ENCODE measurements at places on chromosomes 1 and 21.

DNA sequence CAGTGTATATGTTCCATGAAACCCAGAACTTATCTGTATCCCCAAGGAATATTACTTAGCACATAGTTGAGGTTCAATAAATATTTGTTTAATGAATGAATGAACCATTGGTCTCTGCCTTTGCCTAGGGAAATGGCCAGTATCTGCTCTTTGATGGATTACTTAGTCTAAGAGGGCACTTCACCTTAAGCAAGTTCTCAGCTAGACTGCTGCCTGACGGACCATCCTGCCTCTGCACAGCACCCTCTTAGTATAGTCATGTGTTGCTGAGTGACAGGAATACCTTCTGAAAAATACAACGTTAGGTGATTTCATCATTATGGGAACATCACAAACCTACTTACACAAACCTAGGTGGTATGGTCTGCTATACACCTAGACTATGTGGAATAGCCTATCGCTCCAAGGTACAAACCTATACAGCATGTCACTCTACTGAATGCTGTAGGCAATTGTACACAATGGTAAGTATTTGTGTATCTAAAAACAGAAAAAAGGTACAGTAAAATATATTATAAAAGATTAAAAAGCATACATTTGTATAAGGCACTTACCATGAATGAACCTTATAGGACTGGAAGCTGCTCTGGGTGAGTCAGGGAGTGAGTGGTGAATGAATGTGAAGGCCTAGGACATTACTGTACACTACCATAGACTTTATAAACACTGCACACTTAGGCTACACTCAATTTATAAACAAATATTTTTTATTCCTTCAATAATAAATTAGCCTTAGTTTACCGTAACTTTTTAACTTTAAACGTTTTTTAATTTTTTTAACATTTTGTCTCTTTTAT lies 83.7 kb upstream of the LRRC8D start:
- H3K27me3 ChIP-seq, result no peaks in the 10 kb centered on the region
- H3K4me1 ChIP-seq, result no peaks in the 10 kb centered on the region
- H3K36me3 ChIP-seq, result no peaks in the 10 kb centered on the region
- no peak overlapping the region for H3K4me3 ChIP-seq
- no peak overlapping the region for H3K27ac ChIP-seq
- DNase-seq, result no peak

GRCh38 chr1:83053446-83053845 lies 945.5 kb downstream of the TTLL7 start:
- H3K4me3 ChIP-seq, result no peak overlapping the region
- no peaks in the 10 kb centered on the region for H3K36me3 ChIP-seq
- H3K27ac ChIP-seq, result no peak overlapping the region
- H3K27me3 ChIP-seq, result no peaks in the 10 kb centered on the region

DNA sequence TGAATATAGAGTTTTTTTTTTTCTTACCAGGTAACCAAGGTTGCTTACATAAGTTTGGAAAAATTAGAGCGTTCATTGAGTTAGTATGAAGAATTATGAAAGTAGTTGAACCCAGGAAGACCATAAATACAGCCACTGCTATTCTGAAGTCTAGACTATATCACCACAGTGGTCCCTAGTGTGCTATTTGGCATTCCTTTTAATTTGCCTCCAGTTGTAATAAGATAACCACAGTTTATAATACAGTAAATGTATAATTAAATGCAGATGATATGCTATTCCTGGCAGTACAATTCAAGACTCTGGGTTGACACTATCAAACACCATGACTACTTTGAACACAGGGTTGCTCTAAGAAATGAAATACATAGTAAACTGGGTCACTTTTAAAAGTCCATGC lies 270.5 kb downstream of the BRINP2 start:
- no peaks in the 10 kb centered on the region for H3K27me3 ChIP-seq
- no peaks in the 10 kb centered on the region for H3K4me1 ChIP-seq
- no peak for DNase-seq
- H3K27ac ChIP-seq, result no peak overlapping the region
- H3K4me3 ChIP-seq, result no peak overlapping the region
- H3K36me3 ChIP-seq, result no peaks in the 10 kb centered on the region

GRCh38 chr21:46391773-46392172 lies 66.9 kb upstream of the DIP2A start:
- no peak overlapping the region for H3K4me3 ChIP-seq
- no peak for DNase-seq
- H3K4me1 ChIP-seq, result no peaks in the 10 kb centered on the region
- H3K27me3 ChIP-seq, result no peaks in the 10 kb centered on the region
- no peak overlapping the region for H3K27ac ChIP-seq

DNA sequence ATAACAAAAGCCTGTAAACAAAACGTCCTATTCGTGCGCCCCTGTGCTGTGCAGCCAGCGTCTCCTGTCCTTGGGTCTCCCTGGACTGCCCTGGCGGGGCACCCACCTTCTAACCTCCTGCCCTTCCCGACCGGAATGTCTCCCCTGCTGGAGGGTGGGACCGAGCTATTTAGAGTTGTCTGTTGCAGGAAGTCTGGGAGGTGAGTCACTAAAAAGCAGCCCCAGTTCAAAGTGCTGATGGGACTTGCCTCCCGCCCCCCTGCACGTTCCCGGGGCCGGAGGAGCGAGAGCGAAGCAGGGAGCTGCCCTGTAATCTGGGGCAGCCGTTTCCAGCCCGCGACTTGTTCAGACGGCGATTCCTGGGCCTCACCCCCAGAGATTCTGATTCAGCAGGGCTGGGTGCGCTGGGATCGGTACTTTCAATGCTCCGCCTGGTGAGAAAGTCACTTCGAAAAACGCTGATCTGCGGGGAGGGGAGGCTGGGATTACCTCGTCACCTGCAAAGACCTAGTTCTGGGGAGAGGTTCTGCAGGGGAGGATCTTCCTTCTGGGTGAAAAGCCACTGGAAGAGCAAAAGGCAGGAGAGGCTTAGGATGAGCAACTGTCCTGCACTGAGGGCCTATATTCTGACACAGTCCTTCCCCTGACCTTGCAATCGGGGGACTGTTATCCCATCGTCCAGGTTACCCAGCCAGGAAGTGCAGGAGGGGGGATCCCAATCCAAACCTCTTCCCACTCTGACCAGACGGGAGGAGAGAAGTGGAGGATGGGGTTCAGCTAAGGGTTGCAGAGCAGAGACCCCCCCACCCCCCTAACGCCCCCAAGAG lies 1.2 kb upstream of the DHRS3 start:
- peaks cover 52% of the 10 kb centered on the region for H3K27me3 ChIP-seq
- H3K36me3 ChIP-seq, result no peaks in the 10 kb centered on the region
- no peak for DNase-seq
- H3K27ac ChIP-seq, result peak overlapping the region; percentile 91

GRCh38 chr1:41914516-41914915 lies 4.2 kb downstream of the HIVEP3 start:
- no peak for DNase-seq
- H3K27ac ChIP-seq, result no peak overlapping the region
- peaks cover 44% of the 10 kb centered on the region for H3K4me1 ChIP-seq

GRCh38 chr1:94382201-94382600 lies 36.0 kb upstream of the ABCD3 start:
- peaks cover 24% of the 10 kb centered on the region for H3K4me1 ChIP-seq
- no peak overlapping the region for H3K4me3 ChIP-seq
- H3K27me3 ChIP-seq, result no peaks in the 10 kb centered on the region
- no peaks in the 10 kb centered on the region for H3K36me3 ChIP-seq
- DNase-seq, result peak; percentile 66
- peak overlapping the region; percentile 78 for H3K27ac ChIP-seq

DNA sequence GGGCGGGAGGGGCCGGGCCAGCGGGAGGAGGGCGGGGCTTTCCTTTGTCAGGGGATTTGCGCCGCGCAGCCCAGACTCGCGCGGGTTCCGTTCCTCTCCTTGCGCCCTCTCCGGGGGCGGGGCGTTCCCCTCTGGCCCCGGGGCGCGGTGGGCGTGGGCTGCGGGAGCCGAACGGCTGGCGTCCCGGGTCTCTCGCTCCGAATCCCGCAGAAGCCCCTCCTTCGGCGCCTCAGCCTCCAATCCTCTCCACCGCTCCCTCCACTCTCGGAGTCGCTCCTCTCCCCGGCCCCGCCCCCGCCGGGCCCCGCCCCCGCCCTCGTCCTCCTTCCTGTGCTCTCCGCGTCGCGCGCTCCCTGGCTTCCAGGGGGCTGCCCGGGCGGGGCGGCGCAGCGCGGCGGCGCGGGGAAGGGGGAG lies 82.8 kb upstream of the BMP8A start:
- peak overlapping the region; percentile 62 for H3K4me3 ChIP-seq
- peaks cover 7% of the 10 kb centered on the region for H3K36me3 ChIP-seq
- H3K4me1 ChIP-seq, result peaks cover 19% of the 10 kb centered on the region
- peak; percentile 93 for DNase-seq

GRCh38 chr1:234607109-234608024 lies 2.6 kb downstream of the IRF2BP2 start:
- H3K4me3 ChIP-seq, result peak overlapping the region; percentile 78
- H3K36me3 ChIP-seq, result peaks cover 5% of the 10 kb centered on the region
- DNase-seq, result no peak
- peak overlapping the region; percentile 99 for H3K27ac ChIP-seq
- H3K4me1 ChIP-seq, result peaks cover 54% of the 10 kb centered on the region

GRCh38 chr1:241240069-241240468 lies 116.9 kb downstream of the RGS7 start:
- H3K4me3 ChIP-seq, result no peak overlapping the region
- H3K36me3 ChIP-seq, result no peaks in the 10 kb centered on the region
- H3K27me3 ChIP-seq, result no peaks in the 10 kb centered on the region
- no peak for DNase-seq
- no peaks in the 10 kb centered on the region for H3K4me1 ChIP-seq

DNA sequence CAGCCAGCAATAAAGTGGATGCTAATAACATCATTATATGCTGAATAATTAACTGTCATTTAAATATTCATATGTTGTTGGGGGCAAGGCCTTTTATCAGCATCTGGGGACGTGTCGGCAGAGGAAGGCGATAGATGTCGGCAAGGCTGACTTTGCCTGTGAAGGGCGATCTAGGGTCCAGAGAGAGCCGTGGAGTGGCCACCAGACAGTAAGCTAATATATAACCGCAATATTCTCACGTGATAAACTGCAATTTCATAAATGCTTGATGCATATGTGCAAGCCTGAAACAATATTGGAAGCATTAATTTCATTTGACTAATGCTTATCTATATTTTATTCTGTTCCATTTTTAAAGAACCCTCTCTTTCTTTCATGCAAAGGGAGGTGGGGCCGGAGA lies 141.0 kb upstream of the POU3F1 start:
- no peak overlapping the region for H3K4me3 ChIP-seq
- no peak overlapping the region for H3K27ac ChIP-seq
- H3K36me3 ChIP-seq, result no peaks in the 10 kb centered on the region
- no peaks in the 10 kb centered on the region for H3K4me1 ChIP-seq
- peaks cover 5% of the 10 kb centered on the region for H3K27me3 ChIP-seq

GRCh38 chr1:8339203-8339600 lies 21.3 kb downstream of the SLC45A1 start:
- no peaks in the 10 kb centered on the region for H3K4me1 ChIP-seq
- H3K4me3 ChIP-seq, result no peak overlapping the region
- no peaks in the 10 kb centered on the region for H3K27me3 ChIP-seq
- DNase-seq, result no peak

DNA sequence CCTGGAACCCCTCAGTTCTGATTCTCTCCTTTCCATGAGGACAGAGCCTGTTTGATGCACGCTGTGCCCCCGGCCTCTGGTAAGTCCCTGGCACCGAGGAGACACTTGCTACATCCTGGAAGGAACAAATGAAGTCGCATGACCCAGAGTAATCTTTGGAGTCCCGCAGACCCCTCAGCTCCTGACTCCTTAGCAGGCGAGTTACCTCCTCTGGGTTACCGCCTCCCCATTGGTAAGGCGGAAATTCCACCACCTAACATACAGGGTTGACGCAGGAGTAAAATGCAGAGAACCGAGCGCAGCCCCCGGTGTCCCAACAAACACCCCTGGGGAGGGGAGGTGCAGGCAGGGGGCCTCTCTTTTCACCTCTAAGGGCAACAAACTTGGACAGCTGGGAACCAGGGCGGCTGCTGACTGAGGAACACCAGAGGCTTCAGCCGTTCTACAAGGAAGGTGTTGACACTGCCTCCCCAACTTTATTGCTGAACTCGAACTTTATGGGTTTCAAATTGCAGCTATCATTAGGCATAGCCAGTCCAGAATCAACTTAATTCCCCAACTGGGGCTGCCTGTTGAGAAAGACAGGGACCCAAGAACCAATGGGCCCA lies 115.3 kb upstream of the IFFO2 start:
- H3K4me3 ChIP-seq, result no peak overlapping the region
- no peak overlapping the region for H3K27ac ChIP-seq
- peaks cover 44% of the 10 kb centered on the region for H3K36me3 ChIP-seq
- peaks cover 40% of the 10 kb centered on the region for H3K4me1 ChIP-seq

GRCh38 chr1:168138134-168138533 lies 1.4 kb upstream of the GPR161 start:
- H3K27me3 ChIP-seq, result peaks cover 50% of the 10 kb centered on the region
- H3K4me3 ChIP-seq, result no peak overlapping the region
- H3K4me1 ChIP-seq, result peaks cover 16% of the 10 kb centered on the region
- DNase-seq, result no peak
- no peaks in the 10 kb centered on the region for H3K36me3 ChIP-seq

DNA sequence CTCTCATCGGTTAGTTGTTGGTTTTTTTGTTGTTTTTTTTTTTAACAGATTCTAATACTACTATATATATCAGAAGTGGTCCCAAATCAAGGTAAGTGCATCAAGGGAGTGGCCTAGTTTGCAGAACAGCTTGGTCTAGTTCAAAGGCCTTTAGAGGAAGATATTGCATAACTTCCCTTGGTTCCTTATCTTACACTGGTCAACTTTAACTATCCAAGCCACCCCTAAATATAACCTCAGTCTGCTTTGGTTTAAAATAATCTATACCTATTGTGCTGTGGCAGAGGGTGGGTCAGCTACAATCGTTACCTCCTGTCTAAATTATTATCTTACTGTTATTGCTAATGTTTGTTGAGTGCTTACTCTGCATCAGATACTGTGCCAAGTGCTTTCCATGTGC lies 6.9 kb downstream of the S100A12 start:
- H3K36me3 ChIP-seq, result no peaks in the 10 kb centered on the region
- DNase-seq, result no peak
- peaks cover 15% of the 10 kb centered on the region for H3K4me1 ChIP-seq
- H3K27ac ChIP-seq, result no peak overlapping the region
- no peaks in the 10 kb centered on the region for H3K27me3 ChIP-seq

DNA sequence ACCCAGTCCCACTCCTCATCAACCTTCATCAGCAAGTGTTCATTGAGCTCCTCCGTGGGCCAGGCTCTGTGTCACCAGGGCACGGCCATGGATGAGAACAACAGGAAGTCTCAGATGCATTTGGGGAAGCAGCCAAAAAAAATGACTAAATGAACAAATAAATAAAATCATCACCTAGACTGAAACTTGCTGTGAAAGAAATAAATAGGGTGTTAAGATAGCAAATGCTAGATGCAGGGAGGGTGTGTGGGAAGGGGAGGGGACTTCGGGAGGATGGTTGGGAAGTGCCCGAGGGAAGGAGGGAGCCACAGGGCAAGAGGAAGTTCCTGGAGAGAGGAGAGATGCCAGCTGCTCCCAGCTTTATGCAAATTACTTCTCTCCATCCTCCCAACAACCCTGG lies 696.7 kb downstream of the PTPRU start:
- H3K36me3 ChIP-seq, result no peaks in the 10 kb centered on the region
- DNase-seq, result no peak
- H3K27me3 ChIP-seq, result no peaks in the 10 kb centered on the region
- H3K27ac ChIP-seq, result no peak overlapping the region

GRCh38 chr1:52348704-52349300 lies 17.2 kb downstream of the CC2D1B start:
- no peak for DNase-seq
- no peaks in the 10 kb centered on the region for H3K4me1 ChIP-seq
- peaks cover 25% of the 10 kb centered on the region for H3K36me3 ChIP-seq
- H3K4me3 ChIP-seq, result no peak overlapping the region

GRCh38 chr1:228793032-228793431 lies 57.8 kb downstream of the RHOU start:
- no peaks in the 10 kb centered on the region for H3K36me3 ChIP-seq
- H3K4me1 ChIP-seq, result peaks cover 81% of the 10 kb centered on the region
- H3K27ac ChIP-seq, result peak overlapping the region; percentile 72
- H3K27me3 ChIP-seq, result no peaks in the 10 kb centered on the region

Measured in thymus (tissue), 14 donors.